Left cardiac atrium (tissue), 4 donors: ENCODE measurements at places on chromosomes 11 and 22. TPM values are rescaled to one million over a fixed set of nuclear protein-coding genes. Genes with fewer than 3 reads are reported as not detected.

GRCh38 chr22:19641254-19641982 lies 72.9 kb upstream of the SEPTIN5 start:
- no peak for DNase-seq

The GSTT2 gene
- 0.65 TPM for total RNA-seq

DNA sequence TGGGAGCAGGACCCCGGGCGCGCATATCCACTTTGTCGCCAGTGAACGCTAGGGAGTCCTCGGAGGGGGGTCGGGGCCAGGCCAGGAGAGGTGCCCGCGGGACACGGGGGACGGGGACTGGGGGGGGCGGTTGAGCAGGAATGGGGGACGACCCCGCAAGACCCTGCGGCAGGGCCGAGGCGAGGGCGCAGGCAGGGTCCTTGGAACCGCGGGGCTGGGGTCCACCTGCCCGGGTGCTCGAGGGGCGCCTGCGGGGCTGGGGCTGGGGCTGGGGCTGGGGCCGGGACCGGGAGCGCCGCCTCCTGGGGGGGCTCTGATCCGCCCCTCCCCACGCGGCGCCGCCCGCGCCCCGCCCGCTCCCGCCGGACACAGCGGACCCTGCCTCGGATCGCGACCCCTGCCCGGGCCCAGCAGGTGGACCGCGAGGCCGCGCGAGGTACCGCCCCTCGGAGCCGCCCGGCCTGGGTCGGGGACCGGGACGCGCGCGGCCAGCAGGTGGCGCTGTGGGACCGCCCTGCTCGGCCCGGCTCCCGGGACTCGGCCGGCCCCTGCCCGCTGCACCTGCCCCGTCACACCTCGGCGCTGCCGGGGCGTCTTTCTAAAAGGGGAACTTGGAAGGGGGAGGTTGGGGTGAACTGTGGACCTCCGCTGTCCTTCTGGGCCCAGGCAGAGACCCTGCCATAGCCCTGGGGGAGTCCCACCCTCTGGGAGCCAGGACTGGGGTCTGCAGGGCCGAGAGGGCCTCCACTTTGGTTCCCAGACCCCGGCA lies 11.0 kb downstream of the CRELD2 start:
- peak; percentile 69 for DNase-seq

DNA sequence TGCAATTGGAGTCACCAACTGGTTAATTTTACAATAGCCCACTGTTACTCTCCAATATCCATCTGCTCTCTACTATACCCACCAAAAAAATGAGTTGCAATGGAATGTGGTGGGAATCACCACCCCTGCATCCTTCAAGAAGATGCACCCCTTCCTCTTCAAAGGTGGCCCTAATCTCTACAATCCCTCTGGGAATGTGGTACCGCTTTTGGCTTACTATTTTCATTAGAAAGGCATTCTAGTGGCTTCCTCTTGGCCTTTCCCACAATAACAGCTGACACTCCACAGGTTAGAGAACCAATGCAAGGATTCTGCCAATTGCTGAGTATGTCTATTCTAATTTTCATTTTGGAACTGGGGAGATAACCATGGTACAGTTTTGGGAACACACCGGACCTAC lies 33.2 kb upstream of the CWF19L2 start:
- no peak for DNase-seq

GRCh38 chr22:46613606-46614021 lies 6.6 kb upstream of the GRAMD4 start:
- peak; percentile 66 for DNase-seq

The TPH1 gene
- 0.18 TPM for total RNA-seq

GRCh38 chr11:64359712-64360445 lies 917 bp downstream of the RPS6KA4 start:
- DNase-seq: no peak

The ESAM gene
- 41.6 TPM for total RNA-seq

DNA sequence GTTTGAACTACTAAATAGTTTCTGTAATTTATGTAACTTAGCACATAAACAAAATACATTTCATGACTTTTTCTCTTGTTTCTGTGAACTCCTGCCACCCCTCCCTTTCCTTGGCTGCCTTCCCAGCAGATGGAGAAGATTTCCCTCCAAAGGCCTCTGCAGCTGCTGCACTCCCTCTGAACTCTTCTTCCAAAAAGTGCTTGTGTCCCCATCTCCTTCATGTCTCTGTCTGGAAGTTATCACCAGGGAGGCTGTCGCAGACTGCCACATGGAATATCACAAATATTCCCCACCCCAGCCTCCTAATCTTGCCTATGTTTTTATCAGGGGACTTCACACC lies 1068.3 kb downstream of the OPCML start:
- no peak for DNase-seq

The OR5P2 gene
- total RNA-seq: not detected

- DNase-seq: no peak
Observed at GRCh38 chr11:17780668-17781067, 46.1 kb downstream of the KCNC1 start.

GRCh38 chr11:44408711-44409470 lies 99.0 kb upstream of the ALX4 start:
- no peak for DNase-seq

The P2RY6 gene
- 4.4 TPM for total RNA-seq

DNA sequence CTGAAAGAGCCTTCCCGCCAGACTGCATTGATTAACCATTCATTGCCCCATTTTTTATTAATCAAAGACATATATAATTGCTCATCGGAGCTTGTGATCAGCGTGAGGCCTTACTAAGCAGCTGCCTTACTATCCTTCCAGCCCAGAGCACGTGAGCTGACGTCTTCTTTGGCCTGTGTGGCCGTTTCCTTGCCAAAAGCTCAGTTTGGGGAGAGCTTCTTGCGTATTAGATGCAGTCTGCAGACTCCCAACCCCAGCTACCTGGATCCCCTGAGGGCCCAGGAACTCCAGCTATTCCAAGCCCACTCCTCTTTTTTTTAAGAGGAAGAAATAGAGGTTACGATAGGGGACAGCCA lies 784 bp upstream of the SLC43A3 start:
- peak; percentile 76 for DNase-seq

DNA sequence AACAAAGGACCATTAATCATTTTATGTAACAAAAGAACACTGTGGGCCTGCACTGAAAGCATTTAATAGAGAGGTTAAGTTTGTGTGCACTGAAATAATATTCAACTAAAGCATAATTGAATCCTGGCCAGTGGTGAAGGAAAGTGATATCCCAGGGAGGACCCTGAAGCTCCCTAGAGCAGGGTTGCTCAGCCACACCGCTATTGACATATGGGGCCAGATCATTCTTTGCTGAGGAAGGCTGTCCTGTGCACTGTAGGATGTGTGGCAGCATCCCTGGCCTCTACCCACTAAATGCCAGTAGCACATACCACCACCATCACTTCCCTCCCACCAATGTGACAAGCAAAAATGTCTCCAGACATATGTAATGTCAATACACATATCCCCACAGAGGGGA lies 166.1 kb upstream of the MTNR1B start:
- DNase-seq: no peak
